Stomach (tissue), 19 donors: ENCODE measurements at places on chromosomes 11 and 22.
A peak's percentile ranks its signal among the peaks of the same experiment; 100 is the strongest.

DNA sequence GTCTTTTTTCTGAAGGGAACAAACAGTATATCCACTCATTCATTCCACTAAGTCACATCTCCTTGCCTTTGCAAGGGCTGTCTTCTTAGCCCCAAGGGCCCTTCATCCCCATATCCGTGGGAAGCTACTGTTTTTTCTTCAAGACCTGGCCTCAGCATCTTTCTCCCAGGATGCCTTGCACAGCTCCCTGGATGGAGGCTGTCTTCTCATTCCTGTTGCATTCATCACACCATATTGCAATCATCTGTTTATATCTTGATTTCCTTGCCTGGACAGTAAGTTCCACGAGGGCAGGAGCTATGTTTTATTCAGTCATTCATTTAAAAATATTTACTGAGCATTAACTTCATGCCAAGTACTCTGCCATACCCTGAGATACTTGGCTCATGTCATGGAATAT is 29.3 kb upstream of the NECTIN1 start:
- DNase-seq = no peak

GRCh38 chr11:77779935-77780334 is 40.6 kb downstream of the RSF1 start:
- DNase-seq = no peak

DNA sequence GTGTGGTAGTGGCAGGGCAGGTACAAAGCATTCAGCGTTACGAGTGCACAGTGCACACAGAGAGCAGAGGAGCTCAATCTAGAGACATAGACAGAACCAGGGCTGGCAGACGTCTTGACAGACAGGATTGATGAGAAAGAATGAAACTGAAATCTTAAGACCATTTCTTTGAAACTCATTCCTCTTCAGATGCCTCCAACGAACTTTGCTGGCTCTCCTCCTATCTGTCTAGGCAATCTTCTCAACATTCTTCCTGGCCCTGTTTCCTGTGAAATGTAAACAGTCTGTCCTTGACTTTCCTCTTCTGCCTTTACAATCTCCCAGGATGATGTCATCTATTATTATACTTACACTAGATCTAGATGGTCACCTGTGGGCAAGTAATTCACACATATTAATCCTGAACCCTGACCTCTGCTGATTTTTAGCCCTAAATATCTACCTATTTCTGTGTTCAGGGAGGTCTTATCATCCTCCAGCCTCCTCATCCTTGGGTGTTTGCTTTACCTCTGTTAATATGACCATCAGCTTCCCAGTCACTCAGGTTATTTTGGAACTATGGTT is 119.5 kb downstream of the ENTHD1 start:
- no peak for DNase-seq

GRCh38 chr22:20624161-20624616 is 116.8 kb downstream of the MED15 start:
- no peak for DNase-seq

DNA sequence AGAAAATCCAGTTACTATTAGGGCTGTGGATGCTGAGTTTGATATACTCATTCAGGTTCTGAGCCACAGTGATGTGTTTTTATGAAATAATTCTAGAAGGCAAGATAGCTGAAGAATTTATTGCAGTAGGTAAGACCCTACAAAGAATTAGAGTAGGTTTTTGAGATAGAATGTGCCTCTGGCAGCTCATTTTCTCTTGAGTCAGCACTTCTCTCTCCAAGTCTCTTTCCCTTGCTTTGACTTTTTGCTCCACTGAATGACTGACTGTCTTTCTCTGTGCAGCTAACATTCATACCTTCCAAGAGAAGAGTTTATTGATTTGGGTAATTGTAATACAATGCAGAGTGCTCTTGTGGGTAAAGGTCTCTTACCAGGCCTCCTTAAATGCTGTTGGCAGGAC is 48.0 kb upstream of the C11orf87 start:
- no peak for DNase-seq

GRCh38 chr11:118996926-118997626 is 862 bp upstream of the CENATAC start:
- no peak for DNase-seq

- DNase-seq = no peak
Observed at GRCh38 chr11:132119573-132119972, 749.2 kb downstream of the NTM start.

GRCh38 chr11:87299041-87299481 is 261.3 kb downstream of the TMEM135 start:
- no peak for DNase-seq

DNA sequence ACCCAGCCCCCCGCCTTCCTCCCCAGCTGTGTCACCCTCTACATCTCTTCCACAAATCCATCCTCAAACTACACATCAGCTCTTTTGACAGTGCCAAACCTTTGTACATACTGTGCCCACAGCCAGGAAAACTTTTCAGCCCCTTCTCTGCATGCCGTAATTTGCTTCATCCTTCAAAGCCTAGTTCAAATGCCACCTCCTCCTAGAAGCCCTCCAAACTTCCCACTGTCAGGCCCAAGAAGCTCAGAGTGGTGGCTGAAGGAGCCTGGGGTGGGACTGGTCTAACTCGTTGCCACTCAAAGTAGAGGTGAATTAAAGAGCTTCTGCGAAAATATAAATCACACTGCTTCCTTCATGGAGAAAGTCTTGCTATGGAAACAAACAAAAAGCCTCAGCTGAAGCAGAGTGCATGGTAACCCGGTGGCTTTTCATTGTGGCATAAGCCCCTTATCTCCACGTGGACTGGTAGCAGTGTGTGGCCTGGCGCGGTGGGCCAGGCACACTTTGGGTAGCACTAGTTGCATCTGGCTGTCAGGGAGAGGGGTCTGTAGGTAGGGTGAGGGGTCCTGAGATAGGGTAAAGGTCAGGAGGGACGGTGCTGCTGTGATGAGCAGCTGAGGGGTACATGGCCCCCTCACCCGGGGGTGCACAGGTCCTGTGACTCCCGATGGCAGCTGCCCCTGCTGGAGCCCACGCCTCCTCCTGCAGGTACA is 76.9 kb downstream of the MYO7A start:
- no peak for DNase-seq

DNA sequence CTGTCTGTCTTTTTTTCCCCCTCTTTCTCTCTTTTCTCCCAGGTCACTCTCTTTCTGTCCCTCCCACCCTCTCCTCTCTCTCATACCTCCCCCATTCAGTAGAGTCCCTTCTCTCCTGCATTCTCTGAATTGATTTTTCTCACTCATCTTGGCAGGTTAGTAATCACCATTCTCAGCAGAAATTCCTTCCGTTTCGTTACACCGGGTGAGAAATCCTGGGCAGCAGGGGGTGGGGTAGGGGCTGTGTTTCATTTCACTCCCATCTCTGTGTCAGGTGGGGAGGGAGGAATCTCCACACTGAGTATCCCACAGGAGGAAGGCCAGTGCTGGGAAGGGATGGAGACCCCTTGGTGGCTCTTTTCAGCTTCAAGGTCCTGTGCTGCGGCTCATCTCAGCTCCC is 253.5 kb downstream of the MIAT start:
- DNase-seq = no peak

DNA sequence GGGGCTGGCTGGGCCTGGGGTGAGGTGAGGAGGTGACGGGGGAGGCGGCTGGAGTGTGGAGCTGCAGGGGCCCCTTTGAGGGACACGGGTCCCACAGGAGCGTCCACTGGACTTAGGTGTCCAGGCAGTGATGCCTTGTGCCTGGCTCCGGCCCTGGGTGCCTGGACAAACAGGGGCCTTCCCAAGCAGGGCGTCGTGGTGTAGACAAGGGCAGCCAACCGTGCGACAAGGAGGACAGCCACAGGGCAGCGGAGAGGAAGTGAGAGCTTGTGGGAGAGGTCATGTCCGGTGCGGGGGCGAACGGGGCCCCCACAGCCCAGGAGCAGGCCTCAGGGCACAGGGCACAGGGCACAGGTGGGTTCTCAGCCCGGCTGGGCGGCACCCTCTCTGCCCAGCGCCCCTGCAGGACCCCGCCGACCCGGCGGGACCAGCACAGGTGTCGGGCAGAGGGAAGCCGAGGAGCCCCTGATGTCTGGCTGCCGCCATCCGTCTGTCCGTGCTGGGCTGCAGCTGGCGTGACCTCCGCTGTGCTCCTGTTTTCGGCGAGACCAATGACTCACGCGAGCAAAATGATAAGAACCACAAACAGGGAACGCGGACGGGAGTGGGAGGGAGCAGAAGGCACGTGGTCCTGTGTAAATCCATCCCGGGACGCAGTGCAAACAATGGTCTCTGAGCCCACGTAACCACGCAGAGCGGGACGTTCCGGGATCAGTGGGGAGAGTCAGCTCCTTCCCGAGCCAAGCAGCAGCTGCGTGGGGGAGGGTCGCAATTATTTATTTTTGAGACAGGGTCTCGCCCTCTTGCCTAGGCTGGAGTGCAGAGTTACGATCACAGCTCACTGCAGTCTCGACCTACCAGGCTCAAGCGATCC is 49.1 kb upstream of the A4GALT start:
- peak; percentile 90 for DNase-seq

- no peak for DNase-seq
Observed at GRCh38 chr22:50432131-50432876, 42.5 kb downstream of the SBF1 start.

DNA sequence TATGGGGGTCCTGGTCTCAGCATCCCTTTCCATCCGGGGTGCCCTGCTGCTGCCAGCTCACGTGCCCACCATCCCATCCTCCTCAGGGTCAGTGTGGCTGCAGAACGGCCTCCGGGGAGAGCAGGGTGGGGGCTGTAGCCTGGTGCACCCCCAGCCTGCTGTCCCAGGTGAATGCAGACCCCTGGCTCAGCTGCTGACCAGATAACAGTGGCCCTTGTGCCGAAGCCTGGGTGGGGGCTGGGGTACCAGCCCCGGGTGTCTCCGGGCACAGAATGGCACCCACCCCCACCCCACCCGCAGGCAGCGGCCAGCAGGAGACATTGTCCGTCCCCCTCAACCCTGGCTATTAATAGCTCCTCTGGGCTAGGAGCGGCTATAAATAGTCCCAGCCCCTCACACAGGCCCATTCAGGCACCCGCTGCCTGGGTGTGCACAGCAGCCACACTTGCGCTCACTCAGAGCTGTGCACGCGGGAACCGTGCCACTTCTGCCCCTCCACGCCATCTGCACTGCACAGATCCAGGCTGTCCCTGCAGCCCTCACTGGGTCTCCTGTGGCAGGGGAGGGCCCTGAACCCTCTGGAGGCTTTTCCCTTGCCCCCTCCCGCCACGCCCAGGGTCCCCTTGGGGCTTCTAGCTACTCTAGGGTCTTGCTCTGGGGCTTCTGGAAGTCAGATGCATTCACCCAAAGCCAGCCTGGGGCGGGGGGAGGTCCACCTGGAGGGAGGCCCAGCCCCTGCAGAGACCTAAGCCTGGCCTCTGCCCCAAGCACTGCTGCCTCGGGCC is 18.7 kb downstream of the CRELD2 start:
- peak; percentile 77 for DNase-seq

DNA sequence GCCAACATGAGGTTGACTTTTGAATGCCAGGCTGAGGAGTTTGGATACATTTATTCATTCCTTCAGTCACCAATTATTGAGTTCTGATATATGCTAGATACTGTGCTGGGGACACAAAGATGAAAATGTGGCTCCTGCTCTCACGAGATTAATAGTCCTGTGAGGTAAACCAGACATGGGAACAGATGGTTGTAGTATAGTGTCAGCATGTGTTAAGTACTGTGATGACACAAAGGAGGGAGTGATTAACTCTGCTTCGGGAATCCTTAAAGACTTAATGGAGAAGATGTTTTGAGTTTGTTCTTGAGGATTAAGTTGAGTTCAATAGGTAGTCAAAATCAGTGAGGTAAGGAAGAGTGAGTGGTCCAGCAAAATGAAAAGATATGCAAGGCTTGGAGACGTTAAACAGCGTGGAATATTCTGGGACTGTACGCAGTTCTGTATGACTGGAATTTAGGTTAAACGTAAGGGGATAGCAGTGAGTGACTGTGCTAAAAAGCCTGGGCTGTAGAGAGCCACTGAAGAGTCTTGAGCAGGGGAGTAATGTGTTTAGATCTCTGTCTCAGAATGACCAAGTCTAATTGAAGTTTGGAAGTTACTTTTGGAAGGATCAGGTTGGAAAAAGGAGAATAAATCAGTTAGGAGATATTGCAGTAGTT is 11.8 kb downstream of the RNF121 start:
- no peak for DNase-seq

DNA sequence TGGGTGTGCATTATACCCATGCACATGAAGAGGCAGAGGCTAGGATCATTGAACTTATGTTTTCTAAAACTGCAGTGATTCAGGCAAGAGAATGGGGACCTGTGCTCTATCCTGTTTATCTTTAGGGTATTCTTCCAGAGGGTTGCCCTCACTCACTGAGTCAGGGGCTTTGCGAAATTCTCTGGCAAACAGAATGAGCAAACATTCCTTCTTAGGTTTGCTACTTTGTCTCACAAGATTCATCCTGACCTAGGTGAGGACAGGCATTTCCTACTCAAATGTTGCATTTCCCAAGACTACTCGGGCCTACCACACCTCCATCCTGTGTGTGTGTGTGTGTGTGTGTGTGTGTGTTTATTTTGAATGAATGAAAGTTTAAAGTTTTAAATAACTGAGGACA is 2.7 kb upstream of the EIF3M start:
- no peak for DNase-seq

GRCh38 chr11:35539781-35540281 is 14.4 kb upstream of the PAMR1 start:
- peak; percentile 76 for DNase-seq

DNA sequence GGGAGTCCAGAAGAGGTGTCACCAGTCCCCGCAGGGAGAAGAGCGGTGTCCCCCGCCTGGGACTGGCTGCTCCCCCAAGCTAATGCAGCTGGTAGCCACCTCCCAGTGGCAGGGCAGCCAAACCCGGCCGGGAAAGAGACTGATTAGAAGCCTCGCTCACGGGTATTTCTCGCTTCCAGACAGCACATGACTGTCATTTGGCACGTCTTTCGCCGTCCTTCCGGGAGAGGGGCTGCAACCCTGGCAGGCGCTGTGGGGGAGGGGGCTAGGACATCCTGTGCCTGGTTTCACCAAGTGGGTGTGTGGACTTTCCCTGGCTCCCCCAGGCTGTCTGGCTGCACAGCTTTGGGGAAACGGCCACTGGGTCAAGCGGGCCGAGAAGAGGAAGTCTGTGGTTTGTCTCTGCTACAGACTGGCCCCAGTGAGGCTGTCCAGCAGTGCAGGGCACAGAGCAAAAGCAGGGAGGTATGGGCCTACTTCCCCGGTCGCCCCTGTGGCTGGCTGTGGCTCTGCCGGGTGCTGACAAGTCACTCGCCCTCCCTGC is 3.8 kb downstream of the CD81 start:
- peak; percentile 47 for DNase-seq

GRCh38 chr11:11010624-11011127 is 152.8 kb upstream of the ZBED5 start:
- DNase-seq = peak; percentile 28

DNA sequence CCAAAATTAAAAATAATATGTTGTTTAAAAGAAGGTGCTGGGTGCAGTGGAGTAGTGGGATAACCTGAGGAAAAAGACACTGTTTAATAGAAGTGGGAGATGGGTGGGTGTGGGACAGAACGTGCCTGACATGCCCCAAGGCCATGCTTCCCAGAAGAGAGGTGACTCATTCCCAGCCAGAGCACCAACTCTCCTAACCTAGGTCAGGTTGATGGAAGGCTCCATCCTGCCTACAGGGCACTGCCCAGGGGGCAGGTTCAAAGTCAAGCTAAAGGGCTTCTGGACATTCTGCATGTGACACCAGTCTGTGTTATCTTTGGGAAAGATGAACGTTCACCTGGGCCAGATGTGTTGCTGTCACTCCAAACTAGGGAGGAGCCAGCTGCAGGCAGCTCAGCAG is 453.1 kb downstream of the SOX6 start:
- DNase-seq = no peak

- no peak for DNase-seq
Observed at GRCh38 chr11:119085437-119085847, 761 bp downstream of the HMBS start.

GRCh38 chr11:69290806-69291205 is 3.1 kb upstream of the MYEOV start:
- no peak for DNase-seq
